GM20000 (cell line): ENCODE measurements at places on chromosomes 1 and 21.
A peak's percentile ranks its signal among the peaks of the same experiment; 100 is the strongest.

GRCh38 chr1:92969517-92969916, 8.3 kb upstream of the DIPK1A start:
- DNase-seq = no peak

GRCh38 chr1:866095-866494, 57.6 kb upstream of the SAMD11 start:
- DNase-seq = no peak

DNA sequence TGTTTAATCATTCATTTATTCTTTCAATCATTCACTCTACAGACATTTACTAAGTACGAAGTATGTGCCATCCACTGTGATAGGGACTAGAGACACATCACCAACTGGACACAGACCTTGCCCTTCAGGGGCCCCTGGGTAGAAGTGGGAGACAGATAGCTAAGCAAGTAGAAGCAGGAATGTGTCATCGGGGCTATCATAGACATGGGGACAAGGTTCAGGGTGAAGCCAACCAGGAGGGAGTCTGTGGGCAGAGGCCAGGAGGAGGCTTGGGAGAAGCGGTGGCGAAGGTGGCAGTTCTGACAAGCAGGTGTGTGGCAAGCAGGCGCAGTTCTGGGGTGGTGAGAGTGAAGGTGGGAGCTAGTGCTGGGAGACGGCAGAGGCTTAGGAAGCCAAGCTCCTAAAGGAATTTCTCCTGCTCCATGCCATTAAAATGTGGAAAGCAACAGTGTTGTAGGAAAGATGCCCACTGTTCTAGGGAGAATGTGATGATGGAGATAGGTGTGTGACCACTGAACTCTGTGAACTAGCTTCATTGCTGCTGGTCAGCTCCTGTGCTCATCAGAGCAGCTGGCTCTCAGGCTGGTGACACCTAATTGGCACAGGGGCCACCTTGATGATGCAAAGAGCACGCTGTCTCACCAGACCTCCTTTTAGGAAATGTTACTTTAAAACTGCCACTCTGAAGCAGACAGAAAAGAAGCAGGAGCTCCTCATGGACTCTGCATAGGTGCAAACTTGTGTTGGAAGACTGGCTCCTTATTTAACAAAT, 79.7 kb upstream of the LPGAT1 start:
- DNase-seq = no peak

DNA sequence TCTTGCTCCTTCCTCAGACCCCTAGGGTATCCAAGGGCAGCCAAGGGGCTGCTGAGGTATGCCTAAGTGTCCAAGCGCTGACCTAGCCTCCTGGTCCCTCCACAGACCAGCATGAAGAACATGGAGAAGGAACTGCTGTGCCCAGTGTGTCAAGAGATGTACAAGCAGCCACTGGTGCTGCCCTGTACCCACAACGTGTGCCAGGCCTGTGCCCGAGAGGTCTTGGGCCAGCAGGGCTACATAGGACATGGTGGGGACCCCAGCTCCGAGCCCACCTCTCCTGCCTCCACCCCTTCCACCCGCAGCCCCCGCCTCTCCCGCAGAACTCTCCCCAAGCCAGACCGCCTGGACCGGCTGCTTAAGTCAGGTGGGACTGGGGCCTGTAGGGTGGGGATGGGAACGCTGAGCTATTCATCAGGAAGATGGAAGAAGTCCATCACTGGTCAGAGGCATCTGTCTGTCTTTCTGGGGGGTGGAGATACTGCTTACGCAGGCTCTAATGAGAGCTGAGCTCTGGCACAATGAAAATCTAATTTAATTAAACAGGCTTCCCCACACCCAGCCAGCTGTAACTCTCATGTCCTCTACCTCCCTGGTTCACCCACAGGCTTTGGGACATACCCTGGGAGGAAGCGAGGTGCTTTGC, 1.8 kb downstream of the TRIM46 start:
- DNase-seq = peak; percentile 14

DNA sequence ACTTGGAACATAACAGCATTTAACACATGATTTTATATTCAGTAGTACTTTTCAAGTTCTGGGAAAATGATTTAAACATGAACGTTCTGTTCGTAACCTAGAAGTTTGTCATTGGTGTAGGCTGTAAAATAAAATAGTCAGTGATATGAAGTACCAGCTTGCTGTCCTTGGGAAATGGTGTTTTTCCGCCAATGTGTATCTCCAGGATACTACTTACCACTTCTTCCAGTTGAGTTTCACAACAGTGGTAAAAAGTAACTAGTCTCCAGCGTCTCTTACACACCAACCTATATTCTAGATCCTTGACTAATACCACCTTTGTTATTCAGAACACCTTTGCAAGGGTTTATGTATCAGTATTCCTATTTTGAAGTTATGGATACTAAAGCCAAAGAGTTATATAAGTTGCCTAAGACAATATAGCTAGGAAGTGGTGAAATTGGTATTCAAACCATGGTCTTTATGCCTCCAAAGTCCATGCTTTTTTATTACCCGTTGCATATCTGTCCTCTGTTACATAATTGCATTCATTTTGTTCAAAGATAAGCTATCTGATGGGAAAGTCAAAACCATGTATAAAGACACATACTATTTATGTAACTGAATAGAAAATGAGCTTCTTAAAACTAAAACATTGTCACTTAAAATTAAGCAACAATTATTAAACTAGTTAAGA, 43.1 kb downstream of the HOOK1 start:
- DNase-seq = no peak

GRCh38 chr1:153540394-153541361, at the start of gene S100A5:
TSS of gene S100A5 (minus strand) at chr1:153540934. CDS start at chr1:153540191, 743 bp downstream.
- DNase-seq = no peak
